Common myeloid progenitor, CD34-positive (primary cell): ENCODE measurements at places on chromosomes 2 and 18.

- no peak for DNase-seq
These were observed 992.7 kb downstream of the BCL11A start for GRCh38 chr2:59560769-59561168.

GRCh38 chr2:6927186-6927585, 10.0 kb downstream of the RNF144A start:
- DNase-seq: no peak

DNA sequence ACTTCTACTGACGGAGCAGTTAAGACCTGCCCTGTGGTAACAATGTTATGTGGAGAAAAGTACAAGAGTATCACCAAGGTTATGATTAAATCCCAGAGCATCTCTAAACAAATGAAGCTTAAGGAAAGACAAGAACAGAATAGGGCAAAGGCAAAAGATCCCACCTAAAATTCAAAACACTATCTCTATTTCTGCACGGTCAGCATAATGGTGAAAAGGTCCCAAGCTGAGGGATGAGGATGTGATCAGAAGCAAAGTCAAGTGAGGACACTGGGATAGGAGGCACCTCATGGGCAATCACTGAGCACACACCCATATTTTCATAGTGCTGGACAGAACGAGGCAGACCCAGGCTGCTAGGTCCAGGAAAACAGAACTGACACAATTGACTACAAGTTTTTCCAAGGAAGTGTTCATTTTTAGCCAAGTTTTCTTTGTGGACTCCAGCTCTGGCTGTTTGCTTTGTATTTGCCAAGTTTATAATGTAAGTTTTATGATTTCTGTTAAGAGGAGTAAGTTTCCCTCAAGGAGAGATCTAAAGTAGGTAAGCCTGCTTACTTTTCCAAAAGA, 77.8 kb downstream of the NCKAP5 start:
- DNase-seq: no peak

DNA sequence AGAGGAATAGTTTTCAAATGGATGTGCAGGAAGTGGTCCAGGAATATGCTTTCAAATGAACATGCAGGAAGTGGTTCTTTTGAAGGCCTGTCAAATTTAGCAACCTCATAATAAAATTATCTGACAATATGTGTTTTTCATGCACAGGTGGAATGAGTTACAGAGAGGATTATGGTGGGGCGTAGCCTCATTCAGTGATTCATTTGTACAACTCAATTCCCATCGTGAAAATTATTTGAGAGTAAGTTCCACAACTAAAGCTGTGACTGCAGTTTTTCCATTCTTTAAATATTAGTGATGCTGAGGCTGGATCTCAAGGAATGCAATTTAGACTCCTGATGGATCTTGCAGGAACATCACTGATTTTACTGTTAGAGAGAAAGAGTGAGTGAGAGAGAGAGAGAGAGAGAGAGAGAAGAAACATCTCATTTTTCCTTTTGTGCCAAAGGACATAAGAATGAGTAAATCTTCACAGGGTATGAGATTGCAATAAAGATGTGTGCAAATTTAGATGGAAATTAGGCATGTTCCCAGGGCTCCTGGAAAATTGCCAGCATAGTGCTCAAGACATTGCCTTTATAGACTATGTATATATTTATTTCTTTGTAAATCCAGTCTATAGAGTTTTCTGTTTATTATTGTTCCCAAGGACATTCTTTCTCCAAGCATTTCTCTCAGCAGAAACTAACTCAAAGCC, 394.9 kb upstream of the ZEB2 start:
- no peak for DNase-seq

GRCh38 chr18:48838921-48839818, 111.6 kb downstream of the SMAD7 start:
- no peak for DNase-seq

GRCh38 chr2:109117780-109118179, 11.2 kb upstream of the SH3RF3 start:
- no peak for DNase-seq

- DNase-seq: no peak
These were observed 51.9 kb downstream of the UNC80 start for GRCh38 chr2:209823484-209823883.

- no peak for DNase-seq
These were observed 579 bp upstream of the EMX1 start for GRCh38 chr2:72916743-72917137.

GRCh38 chr2:60796573-60797509, 40.8 kb downstream of the PAPOLG start:
- DNase-seq: peak; percentile 92

GRCh38 chr18:23260926-23261590, 125.8 kb downstream of the CABLES1 start:
- no peak for DNase-seq

DNA sequence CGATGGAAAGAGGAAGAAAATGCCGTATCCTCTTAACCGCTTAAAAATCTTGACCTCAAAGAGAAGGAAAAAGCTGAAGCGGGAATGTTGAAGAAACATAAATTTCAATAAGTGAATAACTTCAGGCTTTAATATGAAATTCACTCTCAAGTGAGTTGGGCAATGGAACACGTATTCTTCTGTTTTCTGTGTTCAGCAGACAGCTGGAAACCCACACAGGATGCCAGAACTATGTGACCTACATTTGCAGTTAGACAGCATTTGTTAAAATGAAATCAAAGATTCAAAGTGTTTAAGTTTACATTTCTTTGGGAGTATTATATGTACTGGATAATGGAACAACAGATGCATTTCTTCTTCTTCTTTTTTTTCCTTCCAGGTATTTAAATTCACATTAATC, 80.5 kb upstream of the SPATS2L start:
- no peak for DNase-seq

DNA sequence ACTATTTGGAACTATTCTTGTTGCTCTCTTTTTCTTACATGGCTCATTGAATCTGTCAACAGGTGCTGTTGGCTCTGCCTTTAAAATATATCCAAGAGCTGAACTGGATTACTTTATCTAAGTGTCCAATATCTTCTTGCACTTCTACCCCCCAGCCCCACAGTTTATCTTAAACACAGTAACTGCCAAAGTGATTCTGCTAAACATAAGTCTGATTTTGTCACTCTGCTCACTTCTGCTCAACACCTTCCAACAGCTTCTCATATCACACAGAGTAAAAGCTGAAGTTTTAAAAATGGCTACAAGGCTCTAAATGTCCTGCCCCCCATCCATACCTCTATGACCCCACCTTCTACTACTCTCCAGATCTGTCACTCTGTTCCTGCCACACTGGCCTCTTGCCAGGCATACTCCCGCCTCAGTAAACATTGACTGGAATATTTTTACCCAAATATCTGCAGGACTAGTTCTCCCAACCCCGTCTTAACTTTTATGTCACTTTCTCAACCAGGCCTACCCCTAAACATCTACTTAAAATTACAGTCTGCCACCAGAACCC, 130.7 kb downstream of the CCDC148 start:
- DNase-seq: no peak

DNA sequence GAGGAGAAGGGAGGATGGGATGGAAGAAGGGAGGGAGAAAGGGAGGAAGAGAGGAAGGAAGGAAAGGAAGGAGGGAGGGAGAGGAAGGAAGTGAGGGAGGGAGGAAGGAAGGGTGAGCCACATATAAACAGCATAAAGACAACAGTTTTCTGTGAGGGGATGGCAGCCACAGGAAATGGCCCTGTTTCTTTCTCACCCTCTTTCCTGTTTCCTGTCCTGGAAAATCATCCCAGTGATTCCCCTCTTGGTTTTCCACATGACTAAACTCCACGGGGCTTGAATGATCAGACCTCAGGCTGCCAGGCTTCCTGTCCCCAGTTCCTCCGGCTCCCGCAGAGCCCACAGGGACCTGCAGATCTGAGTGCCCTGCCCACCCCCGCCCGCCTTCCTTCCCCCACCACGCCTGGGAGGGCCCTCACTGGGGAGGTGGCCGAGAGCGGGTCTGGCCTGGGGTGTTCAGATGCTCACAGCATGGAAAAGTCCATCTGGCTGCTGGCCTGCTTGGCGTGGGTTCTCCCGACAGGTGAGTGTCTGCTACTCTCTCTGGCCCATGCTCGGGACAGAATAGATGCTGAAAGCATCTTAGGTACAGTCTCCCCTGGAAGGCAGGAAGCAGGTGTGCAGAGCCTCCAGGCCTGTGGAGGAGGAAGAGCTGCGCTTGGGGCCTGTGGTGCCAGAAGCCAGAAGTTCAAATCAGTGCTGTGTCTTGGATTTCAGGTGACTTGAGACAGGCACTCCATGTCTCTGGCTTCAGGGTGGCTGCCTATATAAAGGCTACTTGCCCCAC, at the start of gene SIGLEC15:
Gene SIGLEC15 (plus strand): TSS at position 418 of the 787 bp plus-strand sequence. CDS start 54 bp downstream, at position 472.
- peak; percentile 76 for DNase-seq

- DNase-seq: no peak
These were observed 53.3 kb downstream of the ZEB2 start for GRCh38 chr2:144466637-144467036.
